ENCODE measurements at places on chromosomes 2 and 18. TPM values are rescaled to one million over a fixed set of nuclear protein-coding genes. Genes with fewer than 3 reads are reported as not detected.

Gene IL36G
- total RNA-seq = not detected

Gene VWA3B
- total RNA-seq = not detected

Gene OTOS
- not detected for total RNA-seq

Gene GREB1
- total RNA-seq = 1.7 TPM

Gene IHH
- 0.45 TPM for total RNA-seq

Gene SMAD2
- total RNA-seq = 62.5 TPM

Gene NLRC4
- 0.08 TPM for total RNA-seq
